ENCODE measurements at places on chromosomes 16 and 17. TPM values are rescaled to one million over a fixed set of nuclear protein-coding genes. Genes with fewer than 3 reads are reported as not detected.

ETV4 gene
- total RNA-seq = not detected

VPS9D1 gene
- 17.2 TPM for total RNA-seq

WFDC1 gene
- 126 TPM for total RNA-seq

MPP3 gene
- total RNA-seq = 37.0 TPM

METTL2A gene
- total RNA-seq = 3.3 TPM

MARF1 gene
- total RNA-seq = 16.0 TPM

- H3K4me3 ChIP-seq = peak overlapping the region; percentile 83
- H3K27me3 ChIP-seq = no peaks in the 10 kb centered on the region
- peaks cover 6% of the 10 kb centered on the region for H3K4me1 ChIP-seq
- H3K36me3 ChIP-seq = peaks cover 7% of the 10 kb centered on the region
- peak overlapping the region; percentile 97 for H3K27ac ChIP-seq
- DNase-seq = no peak
Measured at GRCh38 chr17:48543107-48543853, 1.6 kb downstream of the HOXB2 start.

- H3K27me3 ChIP-seq = no peaks in the 10 kb centered on the region
- H3K27ac ChIP-seq = no peak overlapping the region
- no peak overlapping the region for H3K4me3 ChIP-seq
- no peak for DNase-seq
- no peaks in the 10 kb centered on the region for H3K36me3 ChIP-seq
- H3K4me1 ChIP-seq = no peaks in the 10 kb centered on the region
Measured at GRCh38 chr16:27718201-27719105, 168.5 kb downstream of the KATNIP start.

GRCh38 chr17:80694992-80695912, 150.6 kb downstream of the RPTOR start:
- no peaks in the 10 kb centered on the region for H3K4me1 ChIP-seq
- no peak overlapping the region for H3K4me3 ChIP-seq
- no peaks in the 10 kb centered on the region for H3K27me3 ChIP-seq
- no peak for DNase-seq
- H3K36me3 ChIP-seq = no peaks in the 10 kb centered on the region

DNA sequence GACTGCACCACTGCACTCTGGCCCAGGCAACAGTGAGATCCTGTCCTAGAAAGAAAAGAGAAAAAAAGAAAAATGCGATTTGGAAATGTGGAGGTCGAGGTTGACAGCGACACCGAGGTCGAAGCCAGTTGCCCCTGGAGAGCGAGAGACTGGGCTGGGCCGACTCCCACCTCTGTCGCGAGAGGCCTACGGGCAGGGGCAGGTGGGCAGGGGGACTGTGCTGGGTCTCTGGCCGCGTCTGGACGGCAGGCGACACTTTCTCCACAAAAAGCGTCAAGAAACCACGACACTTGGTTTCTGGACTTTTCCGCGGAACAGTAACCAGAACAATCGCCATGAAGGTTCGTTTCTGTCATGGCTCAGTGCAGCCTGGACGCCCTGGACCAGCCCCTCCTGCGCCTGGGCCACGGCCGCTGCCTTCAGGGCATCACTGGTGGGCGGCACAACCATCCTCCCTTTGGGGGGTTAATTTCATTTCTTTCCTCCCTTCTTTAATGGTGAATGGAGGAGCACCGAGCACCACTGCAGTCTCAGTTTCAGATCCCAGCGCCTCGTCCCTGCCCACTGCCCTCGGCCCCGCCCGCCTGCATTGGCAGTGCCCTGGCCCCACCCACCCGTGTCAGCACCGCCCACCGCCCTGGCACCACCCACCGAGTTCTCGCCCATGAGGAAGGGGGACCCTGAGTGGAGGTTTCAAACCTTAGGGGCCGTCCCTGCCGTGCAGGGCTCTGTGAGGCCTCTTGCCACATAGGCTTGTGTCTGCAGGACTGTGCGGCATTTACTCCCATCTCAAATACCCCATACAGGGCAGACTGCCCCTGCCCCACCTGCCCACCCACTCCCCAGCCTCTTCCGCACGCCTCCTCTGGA, 18.5 kb upstream of the CDH15 start:
- no peak overlapping the region for H3K27ac ChIP-seq
- peaks cover 44% of the 10 kb centered on the region for H3K36me3 ChIP-seq
- peaks cover 12% of the 10 kb centered on the region for H3K4me1 ChIP-seq
- H3K27me3 ChIP-seq = no peaks in the 10 kb centered on the region
- H3K4me3 ChIP-seq = no peak overlapping the region

- H3K27ac ChIP-seq = peak overlapping the region; percentile 90
- peaks cover 11% of the 10 kb centered on the region for H3K4me1 ChIP-seq
- no peaks in the 10 kb centered on the region for H3K36me3 ChIP-seq
- DNase-seq = no peak
- no peaks in the 10 kb centered on the region for H3K27me3 ChIP-seq
Measured at GRCh38 chr17:45060382-45060796, 728 bp upstream of the NMT1 start.

DNA sequence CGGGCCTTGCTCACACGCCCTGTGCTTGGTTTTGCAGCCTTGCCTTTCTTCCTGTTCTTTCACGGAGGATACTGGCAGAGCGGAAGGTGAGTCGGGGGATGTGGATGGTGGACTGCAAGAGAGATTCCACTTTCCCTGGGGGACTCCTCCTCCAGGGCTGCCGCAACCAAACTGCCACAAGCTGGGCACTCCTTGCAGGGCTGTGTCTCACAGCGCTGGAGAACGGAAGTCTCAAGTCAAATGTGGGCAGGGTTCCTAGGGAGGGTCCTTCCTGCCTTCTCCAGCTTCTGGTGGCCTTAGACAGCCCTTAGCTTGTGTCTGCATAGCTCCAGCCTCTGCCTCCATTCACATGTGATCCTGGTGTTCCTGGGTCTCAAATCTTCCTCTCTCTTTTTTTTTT, 11.4 kb upstream of the BIRC5 start:
- H3K27ac ChIP-seq = no peak overlapping the region
- no peak overlapping the region for H3K4me3 ChIP-seq
- H3K27me3 ChIP-seq = no peaks in the 10 kb centered on the region
- no peaks in the 10 kb centered on the region for H3K4me1 ChIP-seq

DNA sequence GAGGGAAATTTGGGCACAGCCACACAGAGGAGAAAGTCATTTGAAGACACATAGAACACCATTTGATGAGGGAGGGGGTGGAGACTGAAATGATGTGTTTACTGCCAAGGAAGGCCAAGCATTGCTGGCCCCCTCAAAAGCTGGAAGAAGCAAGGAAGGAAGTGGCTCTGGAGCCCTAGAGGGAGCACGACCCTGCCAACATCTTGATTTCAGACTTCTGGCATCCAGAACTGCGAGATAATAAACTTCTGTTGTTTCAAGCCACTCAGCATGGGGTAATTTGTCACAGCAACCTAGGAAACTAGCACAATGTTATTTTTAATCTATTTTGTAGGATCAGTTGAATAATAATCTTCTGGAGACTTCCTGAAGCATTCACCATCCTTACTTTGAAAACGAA, 314.8 kb upstream of the GOT2 start:
- no peaks in the 10 kb centered on the region for H3K27me3 ChIP-seq
- H3K36me3 ChIP-seq = no peaks in the 10 kb centered on the region
- DNase-seq = no peak
- no peak overlapping the region for H3K4me3 ChIP-seq

DNA sequence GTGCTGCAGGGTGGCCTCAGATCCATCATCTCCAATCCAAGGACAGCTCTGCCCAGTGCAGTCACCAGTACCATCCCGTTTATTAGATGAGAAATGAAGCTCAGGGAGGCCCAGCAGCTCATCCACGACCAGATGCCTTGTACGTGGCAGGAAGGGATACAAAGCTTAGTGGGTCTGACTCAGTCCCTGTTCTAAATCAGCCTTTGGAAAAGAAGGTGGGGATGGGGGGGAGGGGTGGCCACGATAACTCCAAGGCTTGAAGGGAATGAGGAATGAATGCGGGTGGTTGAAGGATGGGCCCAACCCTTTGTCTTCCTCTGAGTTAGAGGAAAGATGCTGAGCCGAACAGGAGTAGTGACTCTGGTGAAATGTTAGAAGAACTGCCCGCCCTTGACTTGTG, 25.8 kb downstream of the LLGL2 start:
- no peaks in the 10 kb centered on the region for H3K27me3 ChIP-seq
- no peak overlapping the region for H3K27ac ChIP-seq
- no peak overlapping the region for H3K4me3 ChIP-seq

DNA sequence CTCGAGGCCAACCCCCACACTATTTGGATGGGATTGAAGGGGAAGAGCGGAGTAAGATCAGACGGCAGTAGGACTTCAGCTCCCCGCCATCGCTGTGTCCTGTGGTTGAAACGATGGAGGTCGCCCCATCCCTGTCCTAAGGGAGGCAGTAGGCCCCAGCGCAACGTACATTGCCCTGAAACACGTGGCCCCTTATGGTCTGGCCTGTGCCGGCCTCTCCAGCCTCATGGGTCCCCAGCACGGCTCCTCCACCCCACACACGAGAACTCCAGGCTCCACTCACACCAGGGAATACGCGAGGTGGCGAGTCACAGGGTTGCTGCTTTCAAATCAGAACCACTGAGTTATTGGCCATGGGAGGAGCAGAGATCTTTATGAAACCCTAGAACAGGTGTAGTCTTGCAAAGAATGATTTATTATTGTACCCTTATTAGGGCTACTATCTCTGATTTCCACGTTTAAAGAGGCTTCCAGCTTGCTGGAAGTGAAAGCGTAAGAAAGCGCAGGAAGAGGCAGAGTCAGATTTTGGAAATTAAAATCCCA, 669 bp upstream of the DCTPP1 start:
- H3K4me3 ChIP-seq = peak overlapping the region; percentile 18
- H3K27me3 ChIP-seq = no peaks in the 10 kb centered on the region
- no peak for DNase-seq
- peaks cover 11% of the 10 kb centered on the region for H3K4me1 ChIP-seq
- peaks cover under 1% of the 10 kb centered on the region for H3K36me3 ChIP-seq

DNA sequence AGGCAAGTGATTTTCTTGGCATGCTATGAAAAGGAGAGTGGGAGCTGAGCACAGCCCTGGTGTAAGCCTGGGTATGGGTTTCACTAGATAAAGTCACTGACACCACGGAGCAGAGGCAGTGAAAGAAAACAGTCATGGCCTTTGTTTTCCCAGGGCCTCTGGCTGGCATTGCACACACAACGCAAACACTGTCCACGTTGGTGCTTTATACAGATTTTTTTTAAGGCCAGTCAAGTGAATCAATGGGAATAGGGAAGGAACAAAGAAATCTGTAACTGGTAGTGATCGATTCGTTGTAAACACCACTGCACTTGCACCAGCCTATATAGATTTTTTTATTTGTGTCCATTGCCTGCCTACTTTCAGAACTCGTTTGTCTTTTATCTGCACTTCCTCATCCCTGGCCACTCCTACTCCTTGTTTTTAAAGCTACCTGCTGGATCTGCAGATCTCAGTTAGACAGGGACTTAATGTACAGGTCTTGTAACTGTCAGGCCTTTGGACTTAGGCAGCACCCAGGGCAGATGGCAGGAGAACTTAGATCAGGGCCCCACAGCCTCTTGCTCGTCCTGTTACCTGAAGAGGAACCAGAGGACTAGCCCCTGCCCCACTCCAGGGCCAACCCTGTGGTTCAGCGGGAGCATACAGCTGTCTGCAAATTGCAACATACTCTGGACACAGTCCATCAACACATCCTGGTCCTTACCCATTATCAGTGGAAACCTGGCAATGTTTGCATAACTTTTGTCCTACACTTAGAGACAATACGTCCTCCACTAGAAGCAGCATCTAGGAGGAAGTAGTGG, 10.6 kb upstream of the TMIGD1 start:
- no peaks in the 10 kb centered on the region for H3K36me3 ChIP-seq
- H3K4me3 ChIP-seq = no peak overlapping the region
- no peak for DNase-seq
- no peaks in the 10 kb centered on the region for H3K27me3 ChIP-seq
- no peaks in the 10 kb centered on the region for H3K4me1 ChIP-seq

GRCh38 chr17:4293572-4293971, 29.8 kb upstream of the ANKFY1 start:
- no peak overlapping the region for H3K4me3 ChIP-seq
- no peaks in the 10 kb centered on the region for H3K4me1 ChIP-seq
- H3K36me3 ChIP-seq = peaks cover 2% of the 10 kb centered on the region
- no peaks in the 10 kb centered on the region for H3K27me3 ChIP-seq
- no peak for DNase-seq

DNA sequence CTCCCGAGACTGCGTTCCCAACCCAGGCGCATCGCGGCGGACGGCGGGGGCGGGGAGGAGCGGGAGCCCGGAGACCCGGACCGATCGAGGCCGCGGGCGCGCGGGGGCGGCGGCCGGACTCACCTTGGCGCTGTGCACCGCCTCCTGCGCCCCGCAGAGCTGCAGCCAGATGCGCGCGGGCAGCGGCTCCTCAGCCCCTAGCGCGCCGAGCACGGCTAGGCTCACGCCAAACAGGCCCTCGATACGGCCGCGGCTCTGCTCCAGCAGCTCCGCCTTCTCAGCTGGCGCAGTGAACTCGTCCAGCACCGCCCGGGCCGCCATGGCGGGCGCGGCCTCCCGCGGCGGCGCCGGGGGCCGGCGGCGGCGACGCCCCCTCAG, 339 bp downstream of the N4BP1 start:
- no peaks in the 10 kb centered on the region for H3K36me3 ChIP-seq
- peak overlapping the region; percentile 95 for H3K27ac ChIP-seq
- H3K4me1 ChIP-seq = peaks cover 18% of the 10 kb centered on the region
- no peaks in the 10 kb centered on the region for H3K27me3 ChIP-seq
- peak overlapping the region; percentile 88 for H3K4me3 ChIP-seq

DNA sequence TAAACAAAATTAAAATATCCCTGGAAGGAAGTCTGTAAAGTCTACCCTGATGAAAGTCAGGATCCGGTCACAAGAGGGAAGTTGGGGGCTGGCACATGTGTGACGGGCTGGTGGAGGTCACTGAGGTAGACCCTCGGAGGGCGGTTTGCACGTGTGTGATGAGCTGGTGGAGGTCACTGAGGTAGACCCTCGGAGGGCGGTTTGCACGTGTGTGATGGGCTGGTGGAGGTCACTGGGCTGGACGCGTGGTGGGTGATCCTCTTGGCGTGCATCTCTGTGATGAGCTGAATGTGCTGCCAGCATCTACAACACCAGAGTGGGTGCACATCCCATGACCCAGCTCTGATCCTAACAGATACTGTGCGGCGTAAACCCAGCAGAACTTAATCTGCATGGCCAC, 43.7 kb upstream of the METRNL start:
- no peak for DNase-seq
- peaks cover 9% of the 10 kb centered on the region for H3K36me3 ChIP-seq
- no peaks in the 10 kb centered on the region for H3K27me3 ChIP-seq
- no peak overlapping the region for H3K4me3 ChIP-seq

DNA sequence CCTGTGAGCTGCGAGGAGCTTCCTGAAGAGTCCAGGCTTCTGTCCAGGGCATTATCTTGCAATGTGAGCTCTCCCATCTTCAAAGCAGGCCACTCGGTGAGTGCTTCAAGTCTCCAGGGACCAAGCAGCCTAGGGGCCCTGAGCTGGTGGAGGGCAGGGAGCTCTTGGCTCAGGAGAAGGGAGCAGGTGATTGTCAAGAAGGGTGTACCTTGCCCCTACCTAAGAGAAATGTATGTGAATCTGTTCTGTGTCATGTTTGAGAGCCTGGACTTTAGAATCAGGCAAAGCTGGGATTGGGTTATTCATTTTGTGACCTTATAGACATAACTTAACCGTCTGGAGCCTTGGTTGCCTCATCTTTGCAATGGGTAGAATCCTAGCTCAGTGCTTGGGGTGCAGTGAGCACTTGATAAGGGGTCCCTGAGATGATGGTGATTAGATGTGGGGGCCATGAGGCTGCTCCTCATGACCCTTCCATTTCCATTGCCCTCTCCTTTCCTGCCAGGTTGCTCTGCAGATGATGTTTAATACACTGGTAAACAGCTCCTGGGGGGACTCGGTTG, 15.9 kb downstream of the ZNF768 start:
- no peak for DNase-seq
- H3K36me3 ChIP-seq = no peaks in the 10 kb centered on the region
- no peaks in the 10 kb centered on the region for H3K4me1 ChIP-seq
- no peak overlapping the region for H3K27ac ChIP-seq

GRCh38 chr17:9594065-9594464, 17.6 kb downstream of the CFAP52 start:
- H3K4me3 ChIP-seq = no peak overlapping the region
- H3K27me3 ChIP-seq = no peaks in the 10 kb centered on the region
- no peak overlapping the region for H3K27ac ChIP-seq
- no peak for DNase-seq
- H3K4me1 ChIP-seq = no peaks in the 10 kb centered on the region

Measured in ascending aorta (tissue), 2 donors.